SK-N-DZ (cell line): ENCODE measurements at places on chromosomes 5 and 9.

- DNase-seq: no peak
Measured at GRCh38 chr5:38115318-38115827, 143.0 kb upstream of the EGFLAM start.

GRCh38 chr9:121835587-121836365, 184.3 kb downstream of the DAB2IP start:
- DNase-seq: no peak

DNA sequence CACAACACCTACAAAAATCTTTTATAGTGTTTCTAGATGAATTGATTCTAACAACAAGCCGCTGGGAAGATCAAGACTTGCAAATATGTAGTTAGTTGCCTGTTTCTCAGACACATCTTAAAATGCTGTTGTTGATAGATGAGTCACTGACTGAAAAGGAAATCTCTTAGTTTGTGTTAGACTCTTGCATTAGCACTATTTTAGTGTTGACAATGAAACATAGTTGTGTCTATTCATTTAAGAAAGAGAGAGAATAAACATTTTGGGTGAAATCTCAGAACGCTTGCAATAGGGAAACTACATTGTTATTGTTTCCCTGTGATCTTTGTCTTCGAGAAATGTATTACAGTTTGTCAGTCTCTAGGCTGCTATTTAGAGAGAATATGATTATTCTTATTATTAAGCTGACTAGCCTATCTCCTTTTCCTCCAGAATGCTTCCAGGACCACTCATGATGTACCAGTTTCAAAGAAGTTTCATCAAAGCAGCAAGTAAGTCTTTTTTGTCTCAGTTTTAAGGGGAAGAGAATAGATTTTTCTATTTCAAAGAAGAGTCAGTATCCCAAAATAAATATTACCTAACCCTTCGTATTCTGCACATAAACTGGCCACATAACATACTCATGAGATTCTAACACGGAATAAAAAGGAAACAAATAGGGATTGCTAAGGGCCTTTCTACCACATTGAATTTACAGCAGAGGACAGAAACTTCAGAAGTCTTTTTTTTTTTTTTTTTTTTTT, 285.6 kb downstream of the ARHGAP26 start:
- no peak for DNase-seq

DNA sequence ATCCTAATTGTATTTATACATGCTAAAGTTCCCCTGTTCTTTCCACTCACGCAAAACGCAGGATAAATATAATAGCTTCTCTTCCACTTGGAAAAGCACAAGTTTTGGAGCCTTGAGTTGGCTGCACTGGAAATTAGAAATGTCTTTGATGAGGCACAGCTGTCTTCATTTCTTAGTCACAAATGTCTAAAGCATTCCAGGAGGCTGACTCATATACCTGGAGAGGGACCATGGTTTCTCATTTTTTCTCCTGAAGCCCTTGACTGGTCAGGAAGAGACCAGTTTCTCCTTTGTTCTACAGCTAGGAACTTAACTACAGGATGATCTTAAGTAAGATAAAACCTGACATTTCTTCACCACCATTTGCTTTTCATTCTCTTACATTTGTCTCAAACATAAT, 16.2 kb downstream of the MTX3 start:
- DNase-seq: no peak
